Psoas muscle (tissue), 8 donors: ENCODE measurements at places on chromosomes 16 and 17. TPM values are rescaled to one million over a fixed set of nuclear protein-coding genes. Genes with fewer than 3 reads are reported as not detected.

Gene CTRB1
- 1.2 TPM for total RNA-seq

- no peaks in the 10 kb centered on the region for H3K4me1 ChIP-seq
- H3K36me3 ChIP-seq, result no peaks in the 10 kb centered on the region
- H3K4me3 ChIP-seq, result no peak overlapping the region
- no peaks in the 10 kb centered on the region for H3K27me3 ChIP-seq
Observed at GRCh38 chr17:70608193-70608592, 438.9 kb downstream of the KCNJ2 start.

- no peaks in the 10 kb centered on the region for H3K36me3 ChIP-seq
- peaks cover 49% of the 10 kb centered on the region for H3K4me1 ChIP-seq
- no peaks in the 10 kb centered on the region for H3K27me3 ChIP-seq
Observed at GRCh38 chr17:2405247-2405926, 4.5 kb upstream of the MNT start.

GRCh38 chr16:17294856-17295255 is 175.9 kb downstream of the XYLT1 start:
- H3K27ac ChIP-seq, result no peak overlapping the region
- H3K4me1 ChIP-seq, result peaks cover 41% of the 10 kb centered on the region
- H3K4me3 ChIP-seq, result no peak overlapping the region
- H3K27me3 ChIP-seq, result no peaks in the 10 kb centered on the region

- H3K27ac ChIP-seq, result no peak within 1 kb of the TSS
- H3K4me1 ChIP-seq, result no peaks in the 10 kb centered on the region
- no peaks in the 10 kb centered on the region for H3K27me3 ChIP-seq
- DNase-seq, result peak; percentile 61
Observed at GRCh38 chr17:12665263-12666210, at the start of gene MYOCD. MYOCD (plus strand) TSS chr17:12665890; CDS start chr17:12666189, 299 bp downstream.

GRCh38 chr17:66557886-66558285 is 255.5 kb downstream of the PRKCA start:
- no peaks in the 10 kb centered on the region for H3K27me3 ChIP-seq
- no peak overlapping the region for H3K4me3 ChIP-seq
- DNase-seq, result no peak
- no peaks in the 10 kb centered on the region for H3K36me3 ChIP-seq

- no peak for DNase-seq
- H3K27ac ChIP-seq, result no peak overlapping the region
- no peaks in the 10 kb centered on the region for H3K36me3 ChIP-seq
Observed at GRCh38 chr17:56185491-56186221, 32.4 kb downstream of the ANKFN1 start.

GRCh38 chr16:84685210-84685609 is 14.6 kb upstream of the USP10 start:
- no peak for DNase-seq
- H3K27ac ChIP-seq, result no peak overlapping the region
- no peaks in the 10 kb centered on the region for H3K27me3 ChIP-seq
- no peaks in the 10 kb centered on the region for H3K36me3 ChIP-seq
